Amniotic stem cell (primary cell): ENCODE measurements at places on chromosomes 11 and 22.

GRCh38 chr11:113562981-113563461 lies 87.8 kb upstream of the DRD2 start:
- no peak for DNase-seq

DNA sequence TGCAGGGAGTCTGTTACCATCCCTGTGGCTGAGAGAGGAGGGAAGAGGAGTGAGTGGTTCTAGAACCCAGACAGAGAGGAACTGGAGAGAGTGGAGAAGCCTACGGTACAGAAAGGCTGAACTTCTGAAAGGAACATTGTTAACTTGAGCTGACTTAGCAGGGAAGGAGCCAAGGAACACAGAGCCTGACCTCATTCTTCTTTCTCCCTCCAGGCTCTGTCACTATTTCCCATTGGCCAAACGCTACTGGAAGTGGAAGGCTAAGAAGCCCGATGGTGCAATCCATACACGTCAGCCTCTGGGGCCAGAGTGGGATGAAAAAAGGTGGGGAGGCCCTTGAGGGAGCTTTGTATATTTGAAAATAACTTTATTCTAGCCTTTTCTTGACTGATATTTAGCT lies 16.5 kb upstream of the WT1 start:
- no peak for DNase-seq

- no peak for DNase-seq
These were observed 66.1 kb downstream of the FAR1 start for GRCh38 chr11:13734530-13734929.

DNA sequence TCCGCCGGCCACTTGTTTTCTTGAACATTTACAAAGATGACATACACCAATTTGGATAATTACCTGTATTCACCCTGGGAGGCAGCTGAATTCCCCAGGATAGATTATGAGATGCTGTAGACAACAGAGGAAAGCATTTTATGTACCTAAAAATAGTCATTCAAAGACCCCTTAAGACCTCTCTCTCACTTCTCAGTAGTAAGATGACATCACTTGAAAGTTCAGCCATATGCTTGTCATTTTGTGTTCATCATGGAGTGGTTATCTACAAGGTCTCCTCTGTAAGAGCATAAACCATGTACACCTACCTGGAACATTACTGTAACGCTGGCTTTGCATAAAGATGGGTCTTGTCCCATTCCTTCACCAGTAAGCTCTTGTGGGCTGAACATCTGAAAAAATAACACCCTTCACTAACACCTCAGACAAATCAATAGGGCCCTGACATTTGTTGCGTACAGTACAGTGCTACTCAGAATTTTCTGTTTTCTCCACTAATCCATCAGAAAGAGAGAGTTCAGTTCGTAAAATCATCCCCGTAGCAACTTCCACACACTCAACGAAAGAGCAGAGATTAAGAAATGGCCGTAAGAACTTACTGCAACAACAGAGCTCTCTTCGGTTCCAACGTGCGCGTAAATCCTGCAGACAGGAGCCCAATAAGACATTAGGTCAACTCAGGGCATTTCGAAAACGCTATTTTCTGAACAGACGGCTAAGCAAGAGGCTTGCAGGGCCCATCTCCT lies 15.6 kb upstream of the WDR74 start:
- DNase-seq, result no peak

- no peak for DNase-seq
These were observed 6.7 kb upstream of the MUC2 start for GRCh38 chr11:1067812-1068496.

DNA sequence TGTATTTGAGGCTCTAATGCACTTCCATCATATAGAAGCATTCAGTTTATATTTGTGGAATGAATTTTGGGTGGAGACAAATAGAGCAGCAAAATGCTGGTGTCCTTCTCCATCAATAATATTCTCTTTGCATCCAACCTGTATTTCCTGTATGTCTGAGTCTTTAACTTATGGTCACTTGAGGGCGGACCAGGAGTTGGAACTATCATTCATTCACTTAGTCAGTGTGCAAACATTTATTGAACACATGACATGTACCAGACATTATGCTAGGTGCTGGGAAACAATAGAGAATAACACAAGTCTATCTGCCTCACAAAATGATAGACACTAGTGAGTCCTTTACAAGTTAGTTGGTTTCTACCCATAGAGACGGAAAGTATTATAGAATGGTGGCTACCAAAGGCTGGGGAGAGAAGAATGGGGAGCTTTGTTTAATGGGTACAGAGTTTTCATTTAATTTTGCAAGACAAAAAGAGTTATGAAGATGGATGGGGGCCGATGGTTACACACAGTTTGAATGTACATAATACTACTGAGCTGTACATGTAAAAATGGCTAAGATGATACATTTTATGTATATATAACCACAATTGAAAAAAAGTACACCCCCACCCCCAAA lies 4.6 kb upstream of the TMEM123 start:
- no peak for DNase-seq

- DNase-seq, result no peak
These were observed 87.1 kb upstream of the SHANK2 start for GRCh38 chr11:71339396-71339881.

- no peak for DNase-seq
These were observed 3.2 kb downstream of the SLC22A8 start for GRCh38 chr11:63012430-63012829.

- DNase-seq, result peak; percentile 83
These were observed 540.0 kb downstream of the SOX6 start for GRCh38 chr11:15816260-15816871.

DNA sequence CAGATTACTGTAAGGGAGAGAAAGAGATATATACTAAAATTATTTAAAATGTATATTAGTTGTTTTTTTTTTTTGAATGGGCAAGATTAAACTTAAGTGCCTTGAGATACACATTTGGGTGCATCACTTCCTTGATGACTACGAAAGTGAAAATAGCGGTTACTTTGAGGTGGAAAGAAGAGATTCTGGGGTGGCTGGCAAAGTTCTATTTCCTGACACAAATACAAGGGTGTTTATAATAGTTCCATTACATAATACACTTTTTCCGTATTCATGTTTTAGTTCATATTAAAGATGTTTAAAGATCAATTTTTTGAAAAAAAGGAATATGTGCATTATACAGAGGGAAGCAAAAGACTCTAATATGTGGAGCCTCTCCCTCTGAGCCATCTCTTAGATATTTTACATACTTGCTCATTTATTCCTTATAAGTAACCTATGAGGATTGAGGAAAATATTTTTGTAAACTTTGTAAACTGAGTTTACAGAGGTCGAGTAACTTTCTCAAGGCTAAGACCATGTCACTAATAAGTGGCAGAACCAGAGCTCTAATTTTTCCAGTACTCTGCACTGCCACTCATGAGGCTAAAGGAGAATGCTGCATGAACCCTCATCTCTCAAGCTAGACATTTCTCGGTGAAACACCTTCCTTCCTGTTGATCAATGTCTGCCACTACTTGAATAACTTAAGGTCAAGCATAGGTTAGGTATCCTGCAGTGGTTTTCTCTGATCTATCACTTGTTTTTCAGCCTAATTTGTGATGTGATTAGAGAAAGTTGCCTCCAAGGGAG lies 58.6 kb downstream of the DDIAS start:
- DNase-seq, result no peak

DNA sequence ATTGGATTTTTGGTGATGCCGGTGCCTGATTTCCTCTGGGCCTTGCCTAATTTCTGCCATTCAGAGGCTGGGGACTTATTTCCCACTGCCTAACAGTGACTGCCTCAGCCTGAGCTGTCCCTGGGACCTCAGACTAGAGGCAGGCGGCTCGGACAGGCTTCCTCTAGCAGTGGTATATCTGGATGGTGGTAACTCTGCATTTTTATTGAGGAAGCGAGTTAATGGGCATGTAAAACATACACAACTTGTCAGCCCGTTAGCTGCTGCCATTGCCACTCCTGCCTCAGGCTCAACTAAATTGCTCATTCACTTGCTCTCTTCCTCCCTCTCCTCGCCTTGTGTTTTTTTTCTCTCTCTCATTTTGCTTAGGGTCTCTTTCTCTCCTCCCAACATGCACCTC lies 561.6 kb downstream of the BUD13 start:
- DNase-seq, result no peak

GRCh38 chr11:93842461-93842860 lies 8.0 kb downstream of the VSTM5 start:
- DNase-seq, result peak; percentile 80

GRCh38 chr11:64318766-64319761 lies 1.1 kb downstream of the PRDX5 start:
- no peak for DNase-seq

DNA sequence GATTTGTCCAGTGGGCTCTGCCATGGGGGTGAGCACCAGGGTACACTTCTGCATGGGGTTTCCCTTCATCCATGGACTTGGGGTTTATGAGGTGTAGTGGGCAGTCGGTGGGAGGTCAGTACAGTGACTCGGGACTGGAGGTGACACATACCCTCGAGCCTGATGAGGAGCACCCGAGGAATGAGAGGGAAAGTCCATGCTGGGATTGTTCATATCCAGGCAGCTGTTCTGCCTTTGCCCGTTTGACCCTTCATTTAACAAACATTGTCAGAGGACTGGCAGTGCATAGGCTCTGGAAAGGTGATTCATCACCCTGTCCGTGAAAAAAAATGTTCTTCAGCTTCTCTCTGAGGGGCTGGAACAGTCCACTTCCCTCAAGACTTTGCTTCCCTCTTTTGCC lies 2.7 kb downstream of the NAV2 start:
- peak; percentile 63 for DNase-seq

- DNase-seq, result no peak
These were observed 54.2 kb downstream of the CLPB start for GRCh38 chr11:72380132-72380503.

DNA sequence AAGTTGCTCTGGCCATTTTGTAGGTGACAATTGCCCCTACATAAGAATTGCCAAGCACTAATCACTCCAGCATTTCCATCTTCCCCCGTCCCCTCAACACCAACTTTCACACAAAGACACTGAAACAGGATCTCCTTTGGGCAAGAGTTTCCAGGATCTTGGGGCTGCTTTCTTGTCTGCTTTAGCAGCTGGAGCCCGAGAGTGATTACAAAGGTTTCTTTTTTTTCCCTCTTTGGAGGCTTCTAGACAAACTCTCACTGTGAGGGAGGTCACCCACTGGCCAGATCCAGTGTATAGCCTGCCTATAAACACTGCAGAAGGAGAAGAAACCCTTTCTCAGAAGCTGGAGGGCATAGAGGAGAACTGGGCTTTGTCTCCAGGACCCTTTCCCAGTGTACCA lies 92.5 kb downstream of the APIP start:
- DNase-seq, result no peak
